ENCODE measurements at places on chromosomes 7 and 10. TPM values are rescaled to one million over a fixed set of nuclear protein-coding genes. Genes with fewer than 3 reads are reported as not detected.

Gene ECHDC3
- 2.8 TPM for total RNA-seq

DNA sequence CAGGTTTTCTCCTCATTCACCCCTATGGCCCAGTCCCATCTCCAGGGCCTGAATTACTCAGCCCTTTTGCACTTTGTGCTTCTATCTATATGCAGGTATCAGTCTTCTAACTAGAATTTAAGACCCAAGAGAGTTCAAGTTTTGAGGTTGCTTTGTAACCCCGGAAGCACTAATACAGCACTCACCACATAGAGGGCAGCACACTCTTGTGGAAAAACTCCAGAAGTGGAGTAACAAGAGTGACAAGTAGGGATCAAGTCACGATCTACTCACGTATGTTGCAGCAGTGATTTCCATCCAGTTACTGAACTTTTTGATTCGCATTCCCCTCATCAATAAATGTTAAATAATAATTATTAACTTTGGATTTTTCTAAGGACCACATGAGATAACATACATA lies 151.0 kb downstream of the CHCHD3 start:
- H3K4me3 ChIP-seq, result no peak overlapping the region
- DNase-seq, result peak; percentile 3
- peaks cover 2% of the 10 kb centered on the region for H3K4me1 ChIP-seq
- H3K27me3 ChIP-seq, result no peaks in the 10 kb centered on the region

Gene SP8
- total RNA-seq, result not detected

Gene SDK1
- 1.6 TPM for total RNA-seq

GRCh38 chr7:91267171-91267955 lies 3.1 kb downstream of the FZD1 start:
- H3K4me3 ChIP-seq, result peak overlapping the region; percentile 75
- peak; percentile 75 for DNase-seq
- H3K36me3 ChIP-seq, result no peaks in the 10 kb centered on the region
- H3K27me3 ChIP-seq, result no peaks in the 10 kb centered on the region

GRCh38 chr7:10706875-10707493 lies 266.7 kb upstream of the PHF14 start:
- H3K4me3 ChIP-seq, result no peak overlapping the region
- no peaks in the 10 kb centered on the region for H3K36me3 ChIP-seq
- no peaks in the 10 kb centered on the region for H3K4me1 ChIP-seq
- H3K27me3 ChIP-seq, result no peaks in the 10 kb centered on the region
- no peak for DNase-seq
- H3K27ac ChIP-seq, result no peak overlapping the region

Gene EXOSC1
- 51.6 TPM for total RNA-seq

Gene DNAJC12
- total RNA-seq, result 2.3 TPM

GRCh38 chr7:98841179-98841997 lies 28.4 kb downstream of the TMEM130 start:
- H3K27me3 ChIP-seq, result no peaks in the 10 kb centered on the region
- peak overlapping the region; percentile 26 for H3K27ac ChIP-seq
- peak; percentile 85 for DNase-seq
- no peaks in the 10 kb centered on the region for H3K36me3 ChIP-seq
- H3K4me3 ChIP-seq, result no peak overlapping the region
- H3K4me1 ChIP-seq, result peaks cover 5% of the 10 kb centered on the region

GRCh38 chr10:98030991-98031431 lies 590 bp upstream of the CRTAC1 start:
- peaks cover 59% of the 10 kb centered on the region for H3K27me3 ChIP-seq
- no peak overlapping the region for H3K27ac ChIP-seq
- H3K4me1 ChIP-seq, result no peaks in the 10 kb centered on the region
- H3K4me3 ChIP-seq, result no peak overlapping the region

- no peak for DNase-seq
- no peak overlapping the region for H3K4me3 ChIP-seq
- no peak overlapping the region for H3K27ac ChIP-seq
- peaks cover 25% of the 10 kb centered on the region for H3K4me1 ChIP-seq
- H3K27me3 ChIP-seq, result no peaks in the 10 kb centered on the region
Measured at GRCh38 chr7:94380264-94380663, 14.4 kb upstream of the COL1A2 start.

Gene GIMAP5
- total RNA-seq, result not detected

DNA sequence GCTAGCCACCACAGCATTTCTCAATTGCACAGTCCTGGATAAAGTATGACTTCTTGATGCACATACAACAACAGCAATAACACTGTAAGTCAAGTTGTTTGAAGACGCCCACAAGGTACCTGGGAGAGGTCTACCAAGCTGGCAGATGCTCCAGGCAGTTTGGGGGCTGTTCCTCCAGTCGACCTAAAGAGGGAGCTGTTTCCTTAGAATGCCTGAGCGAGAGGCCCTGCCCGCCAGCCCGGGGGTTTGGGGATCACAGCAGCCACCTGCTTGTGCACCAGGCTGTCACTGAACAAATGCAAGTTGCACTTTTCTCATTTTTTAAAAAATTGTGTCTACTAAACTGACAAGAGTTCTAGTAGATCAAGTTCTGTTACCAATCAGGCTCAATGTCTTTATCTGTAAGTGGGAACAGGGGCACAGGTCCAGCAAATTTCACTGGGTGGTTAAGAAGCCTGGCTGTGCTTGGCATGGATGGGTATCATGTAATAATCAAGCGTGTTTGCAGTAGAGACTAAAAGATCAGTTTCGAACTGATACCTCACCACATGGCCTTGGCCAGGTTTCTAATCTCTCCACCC lies 193.8 kb upstream of the ADO start:
- H3K4me1 ChIP-seq, result peaks cover 9% of the 10 kb centered on the region
- H3K36me3 ChIP-seq, result no peaks in the 10 kb centered on the region
- no peak overlapping the region for H3K27ac ChIP-seq
- no peaks in the 10 kb centered on the region for H3K27me3 ChIP-seq

- no peak overlapping the region for H3K4me3 ChIP-seq
- H3K27ac ChIP-seq, result no peak overlapping the region
- no peaks in the 10 kb centered on the region for H3K36me3 ChIP-seq
- H3K27me3 ChIP-seq, result peaks cover 7% of the 10 kb centered on the region
- DNase-seq, result no peak
Measured at GRCh38 chr10:33391611-33392465, 57.4 kb upstream of the NRP1 start.

- no peaks in the 10 kb centered on the region for H3K36me3 ChIP-seq
- no peaks in the 10 kb centered on the region for H3K27me3 ChIP-seq
- no peak for DNase-seq
- H3K4me3 ChIP-seq, result no peak overlapping the region
- no peak overlapping the region for H3K27ac ChIP-seq
- H3K4me1 ChIP-seq, result no peaks in the 10 kb centered on the region
Measured at GRCh38 chr10:38600146-38600545, 506.0 kb downstream of the ZNF37A start.

DNA sequence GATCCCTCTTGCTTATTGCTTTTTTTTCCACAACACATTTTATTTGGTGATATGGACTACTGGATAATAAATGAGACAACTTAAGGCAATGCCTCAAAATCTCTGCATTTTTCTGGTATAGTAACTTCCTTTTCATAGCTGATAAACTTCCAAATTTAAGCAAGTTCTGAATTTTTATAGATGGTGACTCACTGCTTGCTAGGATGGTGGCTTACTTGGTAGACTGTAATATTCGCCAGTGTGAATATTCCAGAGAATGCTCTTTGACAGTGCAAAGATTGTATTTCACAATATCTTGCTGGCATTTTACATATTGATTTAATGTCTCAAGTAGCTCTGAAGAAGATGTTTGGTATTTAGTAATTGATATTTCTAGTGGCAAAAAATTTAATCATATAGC lies 472.4 kb downstream of the TFEC start:
- no peak overlapping the region for H3K4me3 ChIP-seq
- no peaks in the 10 kb centered on the region for H3K36me3 ChIP-seq
- H3K27me3 ChIP-seq, result no peaks in the 10 kb centered on the region
- DNase-seq, result peak; percentile 70

- H3K27me3 ChIP-seq, result peaks cover 12% of the 10 kb centered on the region
- peak overlapping the region; percentile 28 for H3K27ac ChIP-seq
- no peaks in the 10 kb centered on the region for H3K36me3 ChIP-seq
- peaks cover 3% of the 10 kb centered on the region for H3K4me1 ChIP-seq
- DNase-seq, result peak; percentile 44
Measured at GRCh38 chr10:80413271-80413996, 5.1 kb downstream of the PRXL2A start.

Gene WIPF3
- not detected for total RNA-seq

DNA sequence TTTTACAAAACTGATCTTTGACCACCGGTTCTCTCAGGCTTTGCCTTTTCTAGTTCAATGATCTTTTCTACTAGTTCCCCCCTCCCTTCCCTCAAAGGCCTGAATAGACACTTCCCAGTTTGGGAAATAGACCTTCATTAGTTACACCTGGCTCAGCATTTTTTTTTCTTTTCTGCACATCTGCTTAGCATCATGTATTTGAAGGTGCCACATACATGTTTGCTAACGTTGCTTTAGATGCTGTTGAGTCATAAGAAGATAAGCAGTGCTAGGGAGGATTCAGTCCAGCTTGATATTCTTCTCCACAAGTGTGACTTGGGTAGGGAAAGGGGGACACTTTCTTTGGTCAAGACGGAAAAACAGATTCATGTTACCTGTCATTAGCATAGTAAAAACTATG lies 78.3 kb downstream of the BICC1 start:
- no peaks in the 10 kb centered on the region for H3K27me3 ChIP-seq
- no peak overlapping the region for H3K4me3 ChIP-seq
- DNase-seq, result peak; percentile 44
- peaks cover 2% of the 10 kb centered on the region for H3K4me1 ChIP-seq
- H3K27ac ChIP-seq, result no peak overlapping the region
- H3K36me3 ChIP-seq, result peaks cover 5% of the 10 kb centered on the region

Gene MKI67
- 36.4 TPM for total RNA-seq

Gene CEP55
- total RNA-seq, result 30.8 TPM

DNA sequence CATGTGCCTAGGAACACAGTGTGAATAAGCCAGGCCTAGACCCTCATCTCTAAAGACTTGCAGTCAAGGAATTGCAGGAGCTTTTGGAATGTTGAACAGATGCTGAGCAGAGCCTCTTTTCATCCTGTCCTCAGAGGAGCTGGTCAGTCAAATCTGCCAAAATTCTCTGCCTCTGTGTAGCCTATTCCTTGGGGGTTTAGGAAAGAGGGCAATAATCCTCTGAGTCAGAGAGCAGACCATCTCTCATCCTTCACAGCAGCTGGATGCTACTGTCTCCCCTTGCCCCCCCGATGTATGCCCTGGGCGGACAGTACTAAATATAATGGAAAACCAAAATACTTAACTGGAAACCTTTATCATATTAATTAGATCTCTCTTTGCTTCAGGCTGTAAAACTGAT lies 52.6 kb downstream of the BICC1 start:
- no peak for DNase-seq
- no peaks in the 10 kb centered on the region for H3K27me3 ChIP-seq
- H3K36me3 ChIP-seq, result 0 out of 2 replicates have a peak, but pooled peaks cover 3% of the 10 kb centered on the region
- no peak overlapping the region for H3K4me3 ChIP-seq
- no peak overlapping the region for H3K27ac ChIP-seq
- peaks cover 2% of the 10 kb centered on the region for H3K4me1 ChIP-seq

Gene GATAD1
- total RNA-seq, result 9.3 TPM

Gene NMT2
- 41.0 TPM for total RNA-seq

Gene PCGF6
- 10.0 TPM for total RNA-seq

GRCh38 chr10:116112232-116113231 lies 160.5 kb downstream of the GFRA1 start:
- H3K27ac ChIP-seq, result no peak overlapping the region
- no peaks in the 10 kb centered on the region for H3K4me1 ChIP-seq
- DNase-seq, result no peak
- no peaks in the 10 kb centered on the region for H3K27me3 ChIP-seq
